NCI-H1694 (cell line): ENCODE measurements at places on chromosomes 1 and 21.

DNA sequence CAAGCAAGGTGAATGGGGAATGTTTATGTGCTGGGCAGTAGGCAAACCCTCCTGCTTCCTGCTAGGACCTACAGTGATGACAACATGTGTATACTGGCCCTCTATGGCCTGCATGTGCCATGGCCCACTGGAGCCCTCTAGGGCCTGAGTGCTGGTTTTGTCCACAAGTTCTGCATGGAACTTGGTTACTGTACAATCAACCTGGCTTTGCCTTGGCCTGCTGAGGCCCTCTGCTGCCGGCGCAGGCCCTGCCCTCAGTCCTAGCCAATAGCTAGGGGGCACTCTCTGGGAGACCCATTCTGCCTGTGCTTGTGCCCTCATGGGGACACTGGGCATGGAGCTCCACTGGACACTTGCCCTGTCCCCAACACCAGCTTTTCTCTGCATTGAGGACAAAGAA is 138.6 kb upstream of the NGF start:
- DNase-seq, result no peak

DNA sequence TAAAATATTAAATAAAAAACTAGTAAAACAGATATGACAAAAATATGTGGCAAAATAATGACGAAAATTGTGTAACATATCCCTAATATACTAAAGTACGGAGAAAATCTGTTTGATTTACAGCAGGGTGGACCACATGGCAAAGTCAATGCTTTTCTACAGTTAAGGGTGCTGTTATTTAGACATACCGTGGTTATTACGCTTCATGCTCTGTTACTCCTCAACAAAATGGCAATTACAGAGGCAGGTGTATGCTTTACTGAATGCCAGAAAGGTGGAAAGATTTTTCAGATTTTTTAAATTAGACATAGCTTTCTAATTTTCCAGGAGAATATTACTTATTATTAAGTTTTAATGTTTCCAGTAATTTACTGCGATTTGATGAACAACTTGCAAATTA is 343.9 kb upstream of the DPYD start:
- DNase-seq, result peak; percentile 45

DNA sequence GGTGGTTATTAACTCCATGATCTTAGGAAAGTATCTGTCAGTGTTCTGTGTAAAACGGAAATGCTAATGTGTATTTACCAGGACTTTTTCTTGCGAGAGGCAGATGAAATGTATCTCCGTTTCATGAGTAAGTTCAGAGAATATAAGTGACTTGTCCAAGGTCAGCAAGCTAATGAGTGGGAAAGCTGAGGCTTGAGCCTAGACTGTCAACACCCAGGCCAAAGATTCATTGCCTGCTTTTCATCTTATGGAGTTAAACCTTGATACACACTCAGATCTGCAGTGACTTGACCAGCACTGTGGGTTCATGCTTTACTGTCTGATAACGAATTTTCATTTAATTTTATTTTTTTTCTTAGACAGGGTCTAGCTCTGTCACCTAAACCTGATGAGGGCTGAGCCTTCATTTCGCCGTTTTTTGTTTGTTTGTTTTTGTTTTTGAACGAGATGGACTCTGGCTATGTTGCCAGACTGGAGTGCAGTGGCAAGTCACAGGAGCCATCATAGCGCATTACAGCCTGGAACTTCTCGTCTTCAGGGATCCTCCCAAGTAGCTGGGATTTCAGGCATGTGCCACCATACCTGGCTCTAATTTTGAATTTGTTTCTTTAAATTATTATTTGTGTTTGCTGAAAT is 918 bp upstream of the JTB start:
- no peak for DNase-seq

DNA sequence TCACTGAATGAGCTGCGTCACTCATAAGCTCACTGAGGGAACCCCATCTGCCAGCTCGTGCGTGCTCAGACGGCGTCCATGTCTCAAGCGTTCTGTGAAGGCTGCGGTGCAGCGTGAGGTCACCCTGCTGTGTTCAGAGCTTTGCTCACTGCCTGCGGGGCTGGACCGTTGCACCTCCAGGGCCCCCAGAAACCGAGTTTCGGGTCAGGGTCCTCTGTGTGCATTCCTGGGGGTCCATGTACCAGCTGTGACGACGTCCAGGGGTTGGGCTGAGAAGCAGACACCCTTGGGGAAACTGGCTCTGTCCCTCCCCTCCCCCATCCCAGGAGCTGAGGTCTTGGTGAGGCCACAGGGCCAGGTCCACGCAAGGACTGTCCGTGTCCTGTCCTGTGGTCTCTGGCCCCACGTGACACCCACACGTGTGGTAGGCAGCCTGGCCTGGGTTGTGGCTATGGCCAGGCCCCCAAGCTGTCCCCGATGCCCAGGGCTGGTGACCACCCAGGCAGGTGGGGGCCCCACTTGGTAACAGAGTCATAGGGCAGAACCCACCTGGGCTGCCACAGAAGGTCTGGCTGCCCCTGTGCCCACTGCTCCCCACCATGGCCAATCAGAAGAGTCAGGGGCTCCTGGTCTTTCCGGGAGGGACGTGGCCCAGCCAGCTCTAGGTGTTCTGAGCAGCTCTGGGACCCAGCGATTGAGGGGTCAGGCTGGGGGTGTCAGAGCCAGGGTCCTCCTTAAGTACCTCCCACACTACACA is 24.4 kb downstream of the FTCD start:
- DNase-seq, result no peak

DNA sequence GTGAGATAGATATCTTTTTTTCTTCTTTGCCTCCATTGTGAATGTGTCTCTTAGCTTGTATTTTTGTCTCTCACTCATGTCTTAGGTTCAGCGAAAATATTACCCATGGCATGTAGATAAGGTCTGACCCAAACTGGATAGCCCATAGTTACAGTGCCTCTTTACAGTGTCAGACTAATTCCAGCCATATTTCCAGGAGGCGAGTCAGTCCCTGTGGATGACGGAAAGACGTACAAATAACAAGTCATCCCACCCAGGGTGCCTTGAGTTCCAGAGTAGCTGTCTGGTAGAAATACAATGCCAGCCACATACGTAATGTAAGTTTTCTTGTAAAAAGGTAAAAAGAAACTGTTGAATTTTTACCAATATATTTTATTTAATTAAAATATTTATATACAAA is 157.3 kb downstream of the ZNF281 start:
- no peak for DNase-seq

- no peak for DNase-seq
Measured at GRCh38 chr1:223691121-223691520, 21.2 kb upstream of the CAPN2 start.

DNA sequence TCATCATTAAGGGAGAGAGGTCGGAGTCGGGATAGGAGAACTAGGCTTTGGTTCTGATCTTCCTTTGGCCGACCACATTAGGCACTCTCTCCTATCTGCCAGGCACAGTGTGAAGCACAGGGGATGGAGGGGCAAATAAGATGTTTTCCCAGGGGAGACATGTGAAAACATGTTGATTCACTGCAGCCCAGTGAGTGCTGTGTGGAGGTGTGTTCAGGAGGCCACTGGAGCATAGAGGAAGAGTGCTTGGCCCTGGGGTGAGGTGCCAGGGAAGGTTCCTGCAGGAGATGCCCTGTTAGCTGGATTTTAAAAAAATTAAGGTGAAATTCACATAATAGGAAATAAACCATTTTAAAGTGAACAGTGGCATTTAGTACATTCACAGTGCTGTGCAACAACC is 3.7 kb downstream of the VANGL2 start:
- no peak for DNase-seq

DNA sequence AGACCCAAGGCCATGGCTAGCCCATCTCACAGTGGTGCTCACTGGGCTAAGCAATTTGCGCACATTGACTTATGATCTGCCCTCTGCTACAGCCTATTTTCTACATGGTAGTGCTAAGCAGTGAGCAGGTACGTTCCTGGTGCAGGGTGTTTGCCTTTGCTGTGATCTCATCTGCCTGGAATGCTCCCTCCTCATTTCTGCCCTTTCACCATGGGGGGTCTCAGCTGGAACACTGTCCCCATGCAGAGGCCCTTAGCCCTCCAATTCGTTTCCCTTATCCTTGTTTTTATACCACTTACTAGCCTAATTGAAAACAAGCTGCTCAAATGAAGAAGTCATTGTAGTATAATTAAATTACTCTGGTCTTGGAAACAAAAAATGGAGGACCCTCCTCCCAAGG is 2.0 kb upstream of the B3GALT5 start:
- DNase-seq, result no peak

- no peak for DNase-seq
Measured at GRCh38 chr21:45126204-45126626, 51.8 kb downstream of the ADARB1 start.

- DNase-seq, result no peak
Measured at GRCh38 chr1:12595757-12596006, 22.3 kb downstream of the DHRS3 start.

DNA sequence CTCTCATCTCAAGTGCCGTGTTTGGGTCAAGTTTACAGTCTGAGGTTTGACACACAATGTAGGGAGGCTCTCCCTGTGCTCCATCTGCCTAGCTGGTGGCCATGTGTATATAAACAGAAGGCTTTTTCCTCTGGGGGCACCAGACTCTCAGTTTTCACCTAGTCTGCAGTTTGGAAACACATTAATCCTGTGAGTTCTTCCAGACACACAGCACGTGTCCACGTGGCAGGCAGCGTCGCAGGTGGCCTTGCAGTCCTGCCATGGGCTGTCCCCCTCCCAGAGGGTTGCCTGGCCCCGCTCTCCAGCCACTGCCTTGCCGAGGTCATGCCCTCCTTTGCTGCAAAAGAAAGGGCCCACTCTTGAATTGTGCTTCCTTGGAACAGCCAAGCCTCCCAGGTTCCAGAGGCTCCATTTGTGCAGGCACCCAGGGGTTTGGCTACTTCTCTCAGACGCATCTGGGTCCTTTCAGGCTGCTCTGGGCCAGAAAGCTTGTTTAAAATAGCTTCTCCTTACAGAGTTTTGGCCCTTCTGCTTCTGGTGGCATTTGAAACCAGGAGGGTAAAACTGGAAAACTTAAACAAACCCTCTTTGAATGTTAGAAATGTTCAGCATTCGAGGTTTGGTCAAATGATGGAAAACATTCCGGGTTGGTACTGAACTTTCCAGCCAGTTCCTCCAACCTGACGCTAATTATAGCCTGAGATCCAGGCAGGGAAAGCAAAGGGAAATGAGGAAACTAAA is 4.4 kb upstream of the RUNX1 start:
- DNase-seq, result no peak

DNA sequence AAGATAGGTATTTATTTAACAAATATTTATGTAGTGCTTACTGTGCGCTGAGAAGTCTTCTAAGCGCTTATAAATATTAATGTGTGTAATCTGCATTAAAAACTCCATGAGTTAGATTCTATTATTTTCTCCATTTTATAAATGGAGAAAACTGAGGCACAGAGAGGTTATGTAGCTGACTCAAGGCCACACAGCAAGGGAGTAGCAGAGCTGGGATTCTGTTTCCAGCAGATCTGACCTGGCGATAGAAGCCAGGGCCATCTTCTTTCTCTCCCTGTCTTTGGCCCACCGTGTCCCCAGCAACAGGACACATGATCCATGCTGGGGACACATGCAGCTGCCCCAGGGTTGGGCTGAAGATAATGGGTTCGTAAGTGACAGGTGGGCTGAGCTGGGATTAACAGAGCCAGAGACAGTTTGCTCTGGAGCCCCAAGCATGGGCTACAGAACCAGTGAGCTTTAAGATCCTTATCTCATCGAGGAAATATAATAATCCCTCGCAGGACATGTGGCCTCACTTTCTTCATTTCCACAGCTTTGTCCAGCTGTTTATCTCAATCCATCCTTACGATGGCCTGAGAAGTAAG is 30.3 kb downstream of the IGSF21 start:
- DNase-seq, result no peak

GRCh38 chr1:30550365-30551220 is 172.8 kb downstream of the MATN1 start:
- no peak for DNase-seq

- no peak for DNase-seq
Measured at GRCh38 chr1:6596886-6597776, 5.5 kb downstream of the KLHL21 start.

DNA sequence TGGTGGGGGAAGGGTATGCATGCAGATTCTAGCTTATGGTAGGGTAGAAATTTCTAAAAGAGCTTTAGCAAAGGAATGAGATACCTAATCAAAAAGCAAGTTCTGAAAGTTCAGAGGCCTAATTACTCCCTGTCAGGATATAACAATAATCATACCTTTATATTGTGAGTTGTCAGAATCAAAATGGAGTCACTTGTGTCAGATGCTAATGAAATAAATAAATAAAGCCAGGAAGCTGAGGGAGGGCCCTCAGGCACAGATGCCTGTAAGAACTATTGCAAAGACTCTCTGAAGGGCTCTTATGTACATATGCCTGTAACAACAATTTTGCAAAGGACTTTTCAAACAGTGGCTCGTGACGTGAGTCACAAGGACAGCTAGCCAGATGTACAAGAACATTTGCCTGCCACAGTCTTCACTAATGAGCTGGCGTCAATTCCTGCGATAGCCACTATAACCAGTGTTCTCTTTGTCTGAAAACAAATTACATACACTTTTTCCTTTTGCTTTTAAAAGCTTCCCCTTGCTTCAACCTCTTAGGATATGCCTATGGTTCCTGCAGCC is 27.4 kb upstream of the DNASE2B start:
- no peak for DNase-seq

DNA sequence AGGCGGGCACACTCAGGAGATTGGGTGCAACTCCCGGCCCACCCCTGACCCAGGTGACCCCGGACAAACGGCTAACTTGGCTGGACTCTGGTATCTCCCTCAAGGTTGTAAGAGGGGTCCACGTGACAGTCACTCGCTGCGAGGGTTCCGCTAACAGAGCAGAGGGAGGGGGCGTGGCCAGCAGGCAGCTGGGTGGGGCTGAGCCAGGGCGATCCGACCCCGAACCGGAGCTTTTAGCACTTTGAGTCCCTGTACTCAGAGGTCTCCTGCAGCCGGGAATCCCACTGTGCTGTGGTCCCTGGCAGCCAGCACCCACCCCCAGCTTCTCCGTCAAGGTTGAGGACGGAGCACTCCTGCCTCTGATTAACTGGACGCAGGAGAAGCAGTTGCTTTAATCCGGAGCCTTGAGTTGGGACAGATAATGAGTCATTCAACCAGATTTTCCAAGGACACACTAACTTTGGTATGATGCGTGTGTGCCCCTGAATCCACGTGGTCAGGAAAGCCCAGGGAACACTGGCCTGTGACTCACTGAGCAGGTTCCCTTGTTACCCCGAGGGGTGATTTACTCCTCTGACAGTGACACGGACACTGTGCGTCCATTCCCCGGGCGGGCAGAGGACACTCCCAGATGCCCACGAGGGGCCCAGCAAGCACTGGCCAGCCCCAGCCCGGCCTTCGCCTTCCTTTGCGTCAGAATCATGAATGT is 16.8 kb downstream of the TRPM2 start:
- DNase-seq, result peak; percentile 6

- DNase-seq, result no peak
Measured at GRCh38 chr1:77768006-77768405, 8.4 kb upstream of the USP33 start.

DNA sequence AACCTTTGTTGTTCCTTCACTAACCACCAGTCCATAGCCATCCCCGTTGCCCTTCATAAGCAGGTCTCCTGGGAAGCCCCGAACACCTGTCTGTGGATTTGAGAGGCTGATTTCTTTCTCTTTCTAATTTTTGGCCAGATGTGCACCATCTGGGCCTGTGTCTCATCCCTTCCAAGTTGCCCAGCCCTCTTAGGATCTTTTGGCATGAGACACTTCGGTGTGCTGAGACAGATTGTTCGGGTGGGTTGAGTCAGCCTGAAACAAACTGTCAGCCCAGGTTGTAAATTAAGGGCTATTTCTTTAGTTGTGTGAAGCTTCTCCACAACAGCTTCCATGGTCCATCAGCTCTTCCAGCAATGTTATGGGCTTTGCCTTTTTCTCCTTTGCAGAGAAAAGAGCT is 1.4 kb upstream of the DNAJC11 start:
- peak; percentile 41 for DNase-seq

GRCh38 chr1:157439302-157439954 is 112.9 kb downstream of the FCRL5 start:
- no peak for DNase-seq

GRCh38 chr1:23216771-23217420 is 406 bp downstream of the HTR1D start:
- no peak for DNase-seq
